Cerebellar cortex (tissue), 1 donor: ENCODE measurements at places on chromosomes 7 and 10.

- DNase-seq: no peak
Measured at GRCh38 chr7:136122026-136122425, 144.9 kb upstream of the MTPN start.

GRCh38 chr7:34916267-34916666 lies 121.0 kb downstream of the DPY19L1 start:
- no peak for DNase-seq

- DNase-seq: no peak
Measured at GRCh38 chr7:115574681-115575291, 455.8 kb downstream of the TFEC start.

DNA sequence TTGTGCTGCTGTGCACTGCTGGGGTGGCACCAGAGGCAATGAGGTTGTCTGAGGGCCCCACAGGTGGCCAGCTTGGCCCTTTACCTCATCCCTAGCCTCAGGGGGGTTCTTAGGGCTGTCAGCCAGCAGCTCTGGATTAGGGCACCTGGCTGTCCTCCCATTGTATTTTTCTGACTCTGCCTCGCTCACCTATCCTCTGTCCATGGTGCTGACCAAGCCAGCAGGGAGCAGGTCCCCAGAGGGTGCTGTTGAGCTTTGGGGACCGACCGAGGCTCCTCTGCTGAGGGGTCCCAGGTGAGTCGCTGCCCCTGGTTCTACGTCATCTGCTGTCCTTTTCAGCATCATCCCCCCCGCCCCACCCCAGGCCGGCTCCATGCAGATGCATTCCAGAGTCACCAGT lies 32.1 kb upstream of the ZNF735 start:
- no peak for DNase-seq

DNA sequence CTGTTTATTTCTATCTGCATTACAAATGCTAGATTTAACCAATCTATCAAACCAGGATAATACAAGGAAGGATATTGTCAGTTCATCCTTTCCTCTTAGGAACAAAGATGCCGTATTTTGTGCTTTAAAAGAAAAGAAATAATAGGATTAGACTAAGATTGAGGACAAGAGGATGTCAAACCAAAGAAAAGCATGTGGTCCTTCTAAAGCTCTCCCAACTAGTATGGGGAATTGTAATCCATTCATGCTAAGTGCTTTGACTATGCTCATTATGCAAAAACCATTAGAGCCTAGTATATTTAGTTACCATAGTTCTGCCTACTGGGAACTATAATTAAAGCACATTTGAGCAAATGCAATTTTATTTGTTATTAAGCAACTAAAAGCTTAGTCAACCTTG lies 280.2 kb downstream of the GRM8 start:
- no peak for DNase-seq

GRCh38 chr10:5887029-5887428 lies 2.7 kb downstream of the ANKRD16 start:
- no peak for DNase-seq

GRCh38 chr10:95729323-95730055 lies 26.5 kb upstream of the ENTPD1 start:
- DNase-seq: no peak
